ENCODE measurements at places on chromosomes 7 and 10.

GRCh38 chr7:17680026-17680425 lies 260.3 kb downstream of the SNX13 start:
- DNase-seq, result peak; percentile 68

- DNase-seq, result no peak
Measured at GRCh38 chr7:90777886-90778285, 181.8 kb downstream of the CDK14 start.

DNA sequence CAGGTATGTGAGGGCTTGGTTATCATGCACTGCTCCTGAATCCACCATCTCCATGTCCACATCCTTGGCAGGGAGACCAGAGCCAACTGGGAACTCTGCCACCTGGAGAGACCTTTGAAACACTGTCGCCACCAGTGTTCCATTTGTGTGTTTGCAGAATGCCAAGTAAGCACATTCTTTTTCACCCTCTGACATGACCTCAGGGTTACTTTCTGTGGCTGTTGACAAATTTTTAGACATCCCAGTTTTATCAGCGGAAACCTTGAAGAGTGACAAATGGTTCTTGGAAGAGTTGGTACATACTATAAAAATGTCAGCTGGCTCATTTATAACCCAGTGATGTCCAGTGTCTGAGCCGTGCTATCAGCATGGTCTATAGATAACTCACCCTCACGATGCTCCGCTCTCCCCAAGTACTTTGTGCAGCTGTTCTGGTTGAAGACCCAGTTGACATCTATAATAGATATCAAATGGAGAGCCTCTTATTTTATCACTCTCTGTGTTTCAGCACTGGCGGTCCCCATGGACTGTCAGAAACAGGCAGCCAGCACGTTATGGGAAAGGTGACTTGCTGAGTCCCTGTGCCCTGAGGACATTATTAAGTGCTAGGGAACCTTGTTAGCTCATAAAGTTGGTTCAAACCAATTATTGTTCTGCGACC lies 563.1 kb upstream of the GALNT17 start:
- DNase-seq, result no peak

DNA sequence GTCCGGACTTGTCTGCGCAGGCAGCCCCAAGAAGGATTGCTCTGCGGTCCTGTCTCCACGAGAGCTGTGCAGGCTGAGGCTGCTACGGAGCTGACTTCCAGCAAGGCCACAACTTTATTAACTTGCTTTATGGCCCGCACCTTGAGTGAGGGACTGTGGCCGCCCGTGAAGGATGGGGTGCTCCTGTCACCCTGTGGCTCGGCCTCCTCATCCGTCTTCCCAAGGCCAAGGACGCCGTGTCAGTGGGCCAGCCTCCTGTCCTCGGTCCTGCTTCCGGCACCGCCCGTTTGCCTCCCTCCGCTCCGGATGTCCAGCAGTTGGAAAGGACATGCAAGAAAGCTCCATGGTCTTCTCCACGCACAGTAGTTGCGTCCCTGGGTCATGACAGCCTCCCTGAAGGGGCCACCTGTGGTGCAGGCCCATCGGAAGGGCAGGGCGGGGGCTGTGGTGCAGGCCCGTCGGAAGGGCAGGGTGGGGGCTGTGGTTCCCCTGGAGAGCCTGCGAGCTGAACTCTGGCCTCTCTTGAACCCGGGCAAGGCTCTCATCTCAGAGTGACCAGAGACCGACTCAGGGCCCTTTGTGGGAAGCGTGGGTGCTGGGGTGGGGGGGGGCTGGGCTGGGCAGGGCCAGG lies 87.1 kb downstream of the NKX6-2 start:
- no peak for DNase-seq

DNA sequence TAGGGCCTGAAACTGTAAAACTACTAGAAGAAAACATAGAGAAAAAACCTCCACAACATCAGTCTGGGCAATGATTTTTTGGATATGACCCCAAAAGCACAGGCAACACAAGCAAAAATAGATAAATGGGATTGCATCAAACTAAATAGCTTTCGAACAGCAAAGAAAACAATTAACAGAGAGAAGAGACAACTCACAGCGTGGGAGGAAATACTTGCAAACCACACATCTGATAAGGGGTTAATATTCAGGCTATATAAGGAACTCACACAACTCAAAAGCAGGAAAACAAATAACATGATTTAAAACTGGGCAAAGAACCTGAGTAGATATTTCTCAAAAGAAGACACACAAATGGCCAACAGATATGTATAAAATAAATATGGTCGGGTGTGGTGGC lies 7.7 kb upstream of the GSTK1 start:
- DNase-seq, result no peak

GRCh38 chr10:71408436-71409225 lies 11.9 kb downstream of the CDH23 start:
- DNase-seq, result no peak

DNA sequence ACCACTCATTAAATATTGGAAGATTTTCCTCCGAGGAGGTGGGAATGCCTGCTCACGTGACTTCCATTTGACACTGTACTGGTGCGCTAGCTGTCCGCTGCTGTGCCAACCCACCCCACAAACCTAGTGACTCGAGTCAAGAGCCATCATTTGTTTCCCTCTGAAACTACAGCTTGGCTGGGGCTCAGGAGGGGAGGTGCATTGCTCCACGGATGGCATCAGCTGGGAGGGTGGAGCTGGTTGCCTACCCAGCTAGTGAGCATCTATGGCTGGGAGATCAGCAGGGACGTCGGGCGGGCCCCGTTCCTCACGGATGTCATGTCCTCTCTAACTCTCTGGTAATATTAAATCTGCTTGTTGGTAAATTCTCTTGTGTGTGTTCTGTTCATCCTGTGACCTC lies 9.5 kb upstream of the FOXL3 start:
- DNase-seq, result no peak

DNA sequence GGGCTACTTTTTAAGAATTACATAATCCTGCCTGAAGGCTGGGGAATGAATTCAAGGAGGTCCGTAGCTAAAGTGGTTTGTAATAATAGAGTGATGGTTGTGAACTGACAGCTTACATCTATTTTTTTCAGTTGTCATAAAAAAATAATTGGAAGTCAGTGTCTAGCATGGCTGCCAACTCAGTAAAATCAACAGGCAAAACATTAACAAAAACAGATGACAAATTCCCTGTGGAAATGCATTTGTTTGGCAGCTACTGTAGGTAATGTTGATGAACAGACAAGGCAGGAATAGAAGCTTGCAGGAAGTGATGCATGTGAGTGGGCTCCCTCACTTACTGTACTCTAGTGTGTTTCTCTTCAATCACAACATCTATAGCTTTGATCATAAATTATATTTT lies 766.0 kb upstream of the POT1 start:
- no peak for DNase-seq

GRCh38 chr7:49781996-49782395 lies 8.6 kb downstream of the VWC2 start:
- no peak for DNase-seq

DNA sequence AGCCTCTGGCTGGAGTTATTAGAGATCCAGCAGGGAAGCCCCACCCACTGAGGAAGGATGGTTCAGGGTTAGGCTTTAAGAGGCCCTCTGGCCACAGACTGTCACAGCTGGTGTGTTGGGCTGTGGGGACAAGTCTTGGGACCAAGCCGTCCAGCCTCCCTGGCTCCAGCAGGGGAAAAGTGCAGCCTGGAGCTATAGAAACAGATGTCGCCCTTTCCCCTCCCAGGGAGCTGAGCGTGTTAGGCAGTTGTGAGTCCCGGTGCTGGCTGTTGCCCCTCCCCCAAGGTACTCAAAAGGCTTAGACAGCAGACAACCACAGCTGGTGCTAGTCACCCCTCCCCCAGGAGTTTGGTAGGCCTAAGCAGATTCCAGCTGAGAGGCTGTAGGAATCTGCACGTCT lies 143.4 kb downstream of the TMEM168 start:
- DNase-seq, result no peak

DNA sequence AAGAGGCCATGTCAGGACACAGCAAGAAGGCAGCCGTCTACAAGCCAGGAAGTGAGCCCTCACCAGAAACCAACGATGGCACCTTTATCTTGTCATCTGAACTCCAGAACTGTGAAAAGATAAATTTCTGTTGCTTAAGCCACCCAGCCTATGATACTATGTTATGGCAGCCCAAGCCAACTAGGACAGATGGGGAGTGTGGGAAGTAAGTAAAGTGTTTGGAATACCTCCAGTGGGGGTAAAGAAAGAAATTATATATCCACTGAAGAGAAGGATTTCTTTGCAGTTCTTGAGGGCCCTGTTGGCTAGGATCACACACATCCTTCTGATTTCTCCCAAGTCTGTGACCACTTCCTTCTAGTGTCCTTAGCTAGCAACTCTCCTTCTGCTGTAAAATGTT lies 384.4 kb downstream of the TNS3 start:
- DNase-seq, result no peak

GRCh38 chr7:127632276-127632910 lies 14.5 kb upstream of the PAX4 start:
- DNase-seq, result no peak

- no peak for DNase-seq
Measured at GRCh38 chr10:100100651-100101184, 19.0 kb upstream of the CPN1 start.

GRCh38 chr7:44144426-44144967 lies 3.4 kb upstream of the MYL7 start:
- DNase-seq, result no peak

DNA sequence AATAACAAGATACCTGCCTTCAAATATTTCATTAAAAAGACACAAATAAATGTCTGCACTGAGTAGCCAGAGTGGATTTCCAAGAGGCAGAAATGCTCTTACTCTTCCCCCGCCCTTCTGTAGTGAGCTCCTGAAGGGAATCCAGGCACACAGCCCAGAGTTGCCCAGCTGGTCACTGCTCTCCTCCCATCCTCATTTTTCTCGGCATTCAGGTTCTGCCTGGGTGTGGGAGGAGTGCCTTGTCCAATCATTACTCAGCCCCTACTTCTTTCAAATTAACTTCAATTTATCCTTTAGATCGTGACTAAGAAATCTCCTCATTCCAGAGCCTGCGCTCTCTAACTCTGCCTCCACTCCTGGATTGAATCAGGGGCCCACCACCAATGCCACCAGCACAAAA lies 12.2 kb downstream of the CCDC6 start:
- no peak for DNase-seq

- DNase-seq, result no peak
Measured at GRCh38 chr7:405489-406211, 114.0 kb downstream of the PDGFA start.

DNA sequence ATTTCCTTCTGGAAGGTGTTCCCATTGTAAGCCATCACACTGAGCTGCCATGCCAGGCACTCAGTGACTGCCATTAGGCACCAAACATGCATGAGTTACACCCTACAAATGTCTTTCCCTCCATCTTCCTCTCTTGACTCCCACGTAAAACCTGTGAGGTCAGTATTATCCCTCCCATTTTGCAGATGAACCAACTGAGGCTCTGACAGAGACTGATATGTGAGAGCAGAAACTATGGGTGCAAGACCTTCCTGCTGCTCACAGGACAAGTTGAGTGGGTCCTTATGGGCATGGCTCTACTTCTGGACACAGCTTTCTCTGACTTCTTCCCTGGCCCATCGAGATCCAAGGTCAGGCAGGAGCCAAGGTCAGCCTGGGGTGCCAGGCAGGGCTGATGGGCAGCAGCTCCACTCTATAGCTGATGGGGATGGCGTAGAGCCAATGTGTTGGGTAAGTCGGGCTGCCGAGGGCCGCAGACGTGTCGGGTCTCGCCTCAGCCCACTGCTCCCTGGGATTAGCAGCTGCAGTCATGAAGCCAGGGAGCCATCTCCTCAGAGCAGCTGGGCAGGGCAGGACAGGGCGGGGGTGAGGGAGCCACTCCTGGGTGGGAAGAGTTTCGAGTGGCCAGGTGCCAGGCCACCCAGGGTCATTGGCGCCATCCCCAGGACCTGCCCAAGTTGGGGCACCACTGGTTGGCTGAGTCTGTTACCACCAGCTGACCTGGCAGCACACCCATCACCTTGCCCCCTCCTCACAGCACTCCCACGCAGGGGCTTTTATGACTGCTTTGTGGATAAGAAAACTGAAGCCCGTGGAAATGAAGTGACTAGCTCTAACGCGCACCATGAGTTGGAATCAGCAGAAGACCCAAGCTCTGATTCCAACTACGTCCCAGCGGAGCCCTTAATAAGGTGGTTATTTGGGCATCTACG lies 117.8 kb upstream of the ZMIZ1 start:
- DNase-seq, result no peak

DNA sequence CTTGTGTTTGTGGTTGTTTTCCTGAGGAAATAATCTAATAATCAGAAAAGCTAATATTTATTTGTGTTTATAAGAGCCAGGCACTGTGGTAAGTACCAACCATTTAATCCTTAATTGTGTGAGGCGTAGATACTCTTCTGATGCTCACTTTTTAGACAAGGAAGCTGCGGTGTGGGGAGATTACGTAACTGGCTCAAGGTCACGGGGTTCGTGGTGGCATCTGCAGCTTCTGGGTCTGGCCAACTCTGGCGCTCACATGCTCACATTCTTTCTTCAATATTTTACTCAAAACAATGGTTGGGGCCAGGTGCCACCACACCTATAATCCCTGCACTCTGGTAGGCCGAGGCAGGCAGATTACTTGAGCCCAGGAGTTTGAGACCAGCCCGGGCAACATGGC lies 77.6 kb downstream of the RALA start:
- no peak for DNase-seq

GRCh38 chr7:124840435-124840834 lies 74.8 kb upstream of the GPR37 start:
- DNase-seq, result no peak

GRCh38 chr10:79111427-79111826 lies 42.7 kb downstream of the ZMIZ1 start:
- no peak for DNase-seq

- DNase-seq, result no peak
Measured at GRCh38 chr10:132158823-132159222, 27.9 kb upstream of the DPYSL4 start.

GRCh38 chr7:17774248-17774647 lies 166.0 kb downstream of the SNX13 start:
- peak; percentile 49 for DNase-seq

DNA sequence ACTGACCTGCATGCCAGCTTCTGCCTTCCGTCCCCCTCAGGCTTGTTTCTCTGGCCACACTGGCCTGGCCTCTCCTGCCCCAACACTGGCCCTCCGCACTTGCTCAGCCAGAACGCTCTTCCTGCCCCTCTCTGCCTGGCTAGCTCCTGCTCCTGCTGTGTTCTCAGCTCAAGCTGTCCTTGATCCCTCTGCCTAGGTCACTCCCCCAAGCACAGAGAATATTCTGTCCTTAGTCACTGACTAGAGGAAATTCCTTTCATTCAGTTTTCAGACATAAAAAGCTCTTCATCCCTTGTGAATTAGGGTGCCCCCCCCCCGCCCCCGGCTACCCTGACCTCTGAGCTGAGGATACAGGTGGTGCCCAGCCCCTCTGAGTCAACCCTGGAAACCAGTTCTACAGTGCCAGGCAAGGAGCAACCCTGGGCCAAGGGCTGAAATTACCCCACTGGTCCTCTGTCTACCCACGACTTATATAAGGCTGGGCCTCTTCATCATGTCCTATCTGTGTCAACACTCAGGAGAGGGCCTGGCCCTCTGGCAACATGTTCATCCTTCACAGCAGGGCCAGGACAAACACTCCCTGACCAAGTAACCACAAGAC lies 6.6 kb upstream of the SGPL1 start:
- no peak for DNase-seq

- no peak for DNase-seq
Measured at GRCh38 chr10:70602665-70603448, at the start of gene PRF1. Gene PRF1, minus strand, starts transcription at chr10:70602741. Its CDS starts 1,839 bp downstream, at chr10:70600902.

GRCh38 chr7:35908331-35909216 lies 107.7 kb downstream of the SEPTIN7 start:
- DNase-seq, result no peak

All from HS-27A (cell line).